Bone marrow (tissue), 2 donors: ENCODE measurements at places on chromosomes 2 and 18.

DNA sequence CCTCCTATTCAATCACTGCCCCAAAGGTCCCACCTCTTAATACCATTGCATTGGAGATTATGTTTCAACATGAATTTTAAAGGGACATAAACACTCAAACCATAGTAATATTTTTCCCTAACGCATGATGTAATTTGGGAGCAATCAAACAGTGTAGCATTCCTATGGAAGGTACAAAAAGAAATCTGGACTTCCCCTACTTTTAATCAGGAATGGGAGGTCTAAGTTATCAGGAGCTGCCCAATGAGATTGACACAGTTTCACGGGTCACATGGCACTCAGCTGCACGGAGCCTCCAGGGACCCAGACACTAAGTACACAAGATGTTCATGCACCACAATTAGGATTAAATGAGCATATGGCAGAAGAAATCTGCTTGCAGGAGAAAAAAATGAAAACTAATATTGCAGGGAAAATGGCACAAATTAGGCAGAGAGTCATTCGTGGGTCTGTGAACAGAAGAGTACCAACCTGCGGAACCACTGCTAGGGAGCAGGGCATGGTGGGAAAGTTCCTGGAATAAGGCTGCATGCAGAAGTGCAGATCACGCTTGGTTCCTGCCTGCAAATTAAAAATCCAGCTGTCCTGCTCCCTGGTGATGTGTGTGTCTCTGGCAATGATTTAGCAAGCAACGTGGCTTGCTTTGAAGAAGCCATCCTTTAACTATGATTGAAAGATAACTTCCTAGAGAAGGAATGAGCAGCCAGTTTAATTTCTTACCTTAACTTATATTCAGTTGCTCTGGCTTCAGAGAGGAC, 326.6 kb upstream of the ID2 start:
- no peak for DNase-seq

DNA sequence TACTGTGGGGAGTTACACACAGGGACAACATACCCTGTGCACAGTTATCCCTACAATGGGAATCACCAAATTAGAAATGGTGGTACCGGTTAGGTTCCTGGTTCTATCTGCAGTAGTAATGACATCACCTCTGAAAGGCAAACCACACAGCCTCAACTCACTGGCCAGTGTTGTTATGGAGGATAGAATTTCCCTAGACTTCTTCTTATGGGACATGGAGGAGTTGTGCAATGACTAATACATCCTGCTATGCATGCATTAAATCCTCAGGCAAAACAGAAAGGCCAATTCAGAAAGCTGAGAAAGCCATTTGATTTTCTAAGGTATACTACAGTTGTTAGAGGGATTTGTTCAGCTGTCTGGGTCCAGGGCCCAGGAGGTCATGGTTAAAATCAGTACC, 439.3 kb downstream of the TMX3 start:
- DNase-seq: no peak

DNA sequence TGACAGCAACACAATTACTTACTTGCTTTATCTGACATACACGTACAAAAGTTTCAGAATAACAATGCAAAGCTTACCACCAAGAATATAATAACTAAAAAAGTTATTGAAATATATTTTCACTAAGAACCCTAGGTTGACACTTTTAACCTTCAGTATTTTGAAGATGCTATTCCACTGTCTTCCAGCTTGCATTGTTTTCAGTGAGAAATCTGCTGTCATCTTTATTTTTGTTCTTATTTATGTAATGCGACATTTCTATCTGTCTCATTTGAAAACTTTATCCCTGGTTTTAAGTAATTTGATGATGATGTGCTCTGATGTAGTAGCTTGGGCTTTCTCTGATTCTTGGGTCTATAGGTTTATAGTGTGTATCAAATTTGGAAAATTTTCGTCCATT, 165.0 kb upstream of the SMIM21 start:
- no peak for DNase-seq

DNA sequence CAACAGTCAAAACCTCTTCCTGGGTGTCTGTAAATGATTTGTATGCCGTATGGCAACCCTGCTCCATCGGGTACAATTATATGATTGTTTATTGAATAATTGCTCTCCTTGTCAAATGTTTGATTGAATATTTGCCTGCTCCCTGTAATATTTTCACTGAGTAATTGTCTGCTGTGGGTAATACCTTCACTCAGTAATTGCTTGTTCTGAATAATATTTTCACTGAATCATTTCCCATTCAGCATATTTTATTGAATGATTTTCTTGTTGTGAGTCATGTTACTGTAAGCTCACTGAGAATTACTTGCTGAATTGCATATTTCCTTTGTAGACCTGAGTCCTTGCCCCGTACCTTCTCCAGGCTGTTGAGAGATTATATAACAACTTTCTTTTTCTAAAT, 535.2 kb downstream of the METTL4 start:
- no peak for DNase-seq

GRCh38 chr18:28075501-28075900, 101.4 kb downstream of the CDH2 start:
- no peak for DNase-seq

DNA sequence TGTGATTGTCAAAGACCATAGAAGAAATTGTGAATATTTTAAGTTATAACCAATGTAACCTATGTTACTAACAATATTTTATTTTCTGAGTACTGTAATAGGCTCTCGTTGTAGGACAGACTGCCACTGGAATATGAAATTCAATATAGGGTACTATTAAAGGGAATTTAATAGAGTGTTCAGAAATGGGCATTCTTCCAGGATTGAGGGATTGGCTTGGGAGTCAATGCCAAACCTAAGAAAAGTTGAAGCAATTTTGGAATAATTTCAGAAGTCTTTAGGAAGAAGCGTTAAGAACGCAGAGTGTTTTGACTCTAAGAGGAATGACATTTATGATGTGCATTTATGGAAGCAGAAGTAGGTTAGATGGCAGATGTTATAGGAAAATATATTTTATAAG, 79.0 kb downstream of the ACVR2A start:
- no peak for DNase-seq

- DNase-seq: no peak
Measured at GRCh38 chr2:140508756-140509155, 1622.1 kb downstream of the LRP1B start.

GRCh38 chr18:43914018-43914417, 636.7 kb upstream of the SYT4 start:
- no peak for DNase-seq

DNA sequence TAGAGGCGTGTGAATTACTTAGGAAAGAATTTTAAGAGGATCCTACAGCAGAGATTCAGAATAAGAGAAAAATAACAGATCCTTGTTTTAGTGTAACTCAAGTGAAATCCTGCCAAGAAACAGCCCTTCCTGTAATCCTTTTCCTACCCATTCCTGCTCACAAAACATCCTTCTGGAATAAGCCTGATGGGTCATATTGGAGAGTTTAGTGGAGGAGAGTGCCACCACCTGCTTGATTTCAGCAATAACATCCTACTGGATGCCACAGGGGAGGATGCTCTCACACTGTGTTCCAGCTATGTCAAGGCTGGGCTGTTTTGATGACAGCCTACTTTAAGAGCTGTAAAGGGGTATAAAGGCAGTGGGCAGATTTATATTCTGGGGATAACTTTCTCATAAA, 54.8 kb upstream of the CCDC178 start:
- no peak for DNase-seq

DNA sequence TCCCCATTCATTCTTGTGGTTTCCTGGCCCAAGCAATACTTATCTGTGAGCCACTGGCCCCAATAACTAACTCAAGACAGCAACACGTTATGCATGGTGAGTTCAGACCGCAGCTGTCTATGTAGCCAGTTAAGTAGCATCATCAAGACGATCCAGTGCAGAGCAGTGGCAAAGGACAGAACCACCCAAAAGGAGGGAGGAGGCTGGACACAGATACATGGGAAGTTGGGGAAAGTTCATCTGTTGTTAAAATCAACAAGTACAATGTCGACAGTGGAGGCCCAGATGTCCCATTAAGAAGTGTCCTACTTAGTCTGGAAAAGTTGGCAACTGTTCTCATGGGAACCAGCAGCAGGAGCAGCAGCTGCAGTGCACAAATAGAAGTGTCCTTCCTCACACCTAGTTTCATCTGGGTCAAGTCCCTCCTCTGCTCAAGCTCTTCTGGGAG, 106.9 kb upstream of the THOC1 start:
- no peak for DNase-seq

GRCh38 chr18:9720327-9720726, 12.2 kb downstream of the RAB31 start:
- no peak for DNase-seq

DNA sequence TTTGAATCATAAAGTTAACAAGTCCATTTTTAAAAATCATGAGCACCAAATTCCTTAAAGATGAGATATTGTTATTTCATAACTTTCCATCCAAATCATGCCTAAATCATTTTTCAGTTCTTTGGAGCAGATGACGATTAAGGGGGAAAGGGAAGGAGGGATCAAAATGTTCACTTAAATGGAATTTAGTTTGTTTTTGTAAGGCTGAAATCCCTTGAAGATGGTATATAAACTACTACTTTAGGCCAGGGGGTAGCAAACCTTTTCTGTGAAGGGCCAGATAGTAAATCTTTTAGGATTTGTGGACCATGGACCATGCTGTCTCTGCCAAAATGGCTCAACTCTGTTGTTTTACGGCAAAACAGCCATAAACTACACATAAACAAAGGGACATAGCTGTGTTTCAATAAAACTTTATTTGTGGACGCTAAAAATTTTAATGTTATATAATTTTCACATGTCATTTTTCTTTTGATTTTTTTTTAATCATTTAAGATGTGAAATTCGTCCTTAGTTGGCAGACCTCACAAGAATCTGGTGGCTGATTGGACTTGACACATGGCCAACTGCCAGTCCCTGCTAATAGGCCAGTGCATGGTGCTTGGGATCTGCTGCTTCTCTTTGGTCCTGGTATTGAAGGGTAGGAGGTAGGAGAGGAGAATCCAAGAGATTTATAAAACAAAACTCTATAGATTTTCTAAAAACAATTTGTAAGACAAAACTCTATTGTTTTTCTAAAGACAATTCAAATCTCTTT, 52.0 kb upstream of the RTN4 start:
- DNase-seq: no peak
